ENCODE measurements at places on chromosomes 13 and 19.

DNA sequence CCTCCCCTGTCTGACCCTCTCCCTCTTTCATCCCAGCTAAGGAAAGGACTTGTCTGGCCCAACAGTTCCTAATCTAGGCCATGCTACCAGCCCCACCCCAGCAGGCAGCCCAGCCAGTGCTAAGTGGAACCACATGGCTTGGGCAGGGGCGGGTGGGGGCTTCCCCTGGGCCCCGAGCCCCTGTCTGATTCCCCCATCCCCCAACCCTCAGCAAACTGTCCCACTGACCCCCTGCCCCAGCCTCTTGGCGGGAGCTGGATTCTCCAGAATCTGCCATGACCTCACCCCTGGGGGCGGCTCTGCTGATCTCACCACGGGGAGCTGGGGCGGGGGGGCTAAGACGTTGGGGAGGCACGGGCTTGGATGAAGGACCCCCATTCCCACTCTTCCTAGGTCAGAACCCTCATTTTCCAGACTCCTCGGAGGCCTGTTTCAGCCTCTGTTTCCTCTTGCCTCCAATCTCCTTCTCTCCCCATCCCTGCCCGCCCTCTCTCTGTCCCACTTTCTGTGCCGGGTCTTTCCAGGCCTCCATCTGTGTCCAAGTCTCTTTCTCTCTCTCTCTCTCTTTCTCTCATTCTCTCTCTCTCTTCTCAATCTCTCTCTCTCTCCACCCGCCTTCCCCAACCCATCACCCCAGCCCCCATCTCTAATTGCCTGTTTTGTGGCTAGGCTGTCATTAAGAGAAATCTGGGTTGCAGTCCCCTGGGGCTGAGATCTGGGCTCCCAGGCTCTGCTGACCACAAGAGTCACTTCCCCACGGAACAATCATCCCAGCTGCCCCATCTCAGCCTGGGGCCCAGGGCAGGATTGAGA lies 2.7 kb downstream of the COL5A3 start:
- DNase-seq, result no peak

DNA sequence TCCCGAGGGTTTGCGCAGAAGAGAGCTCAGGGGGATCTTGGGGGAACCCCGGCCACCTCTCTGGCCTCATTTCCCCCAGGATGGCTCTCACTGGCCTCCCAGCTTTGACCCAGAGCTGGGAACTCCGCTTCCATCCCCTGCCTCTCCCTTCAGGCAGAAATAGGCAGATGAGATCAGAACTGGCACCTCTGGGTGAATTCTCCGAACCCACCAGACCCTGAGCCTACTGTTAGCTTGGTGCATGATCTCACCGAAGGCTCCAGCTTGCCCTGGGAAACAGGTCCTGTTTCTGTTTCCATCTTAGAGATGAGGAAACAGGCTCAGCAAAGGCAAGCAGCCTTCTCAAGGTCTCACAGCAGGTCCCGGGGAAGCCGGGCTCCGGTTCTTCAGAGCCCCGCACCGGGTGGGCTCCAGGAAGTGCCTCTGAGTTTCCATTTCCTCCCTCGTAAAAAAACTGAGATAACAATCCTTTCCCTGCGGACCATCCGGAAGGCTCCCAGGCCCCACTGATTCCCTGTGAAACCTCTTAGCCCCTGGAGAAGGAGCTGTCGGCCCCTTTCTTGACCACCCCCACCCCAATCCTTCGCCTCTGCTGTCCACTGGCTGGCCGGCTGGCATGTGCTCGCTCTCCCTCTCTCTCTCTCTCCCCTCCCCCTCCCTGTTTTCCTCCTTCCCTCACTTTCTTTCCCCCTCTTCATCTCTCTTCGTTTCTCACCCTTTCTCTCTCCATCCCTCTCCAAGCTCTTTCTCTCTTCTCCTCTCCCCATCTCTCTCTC lies 2.1 kb downstream of the NECTIN2 start:
- DNase-seq, result peak; percentile 76

- DNase-seq, result peak; percentile 23
Measured at GRCh38 chr13:97004096-97004876, 10.0 kb upstream of the OXGR1 start.

GRCh38 chr19:49084206-49085019 lies 838 bp upstream of the SNRNP70 start:
- DNase-seq, result no peak

DNA sequence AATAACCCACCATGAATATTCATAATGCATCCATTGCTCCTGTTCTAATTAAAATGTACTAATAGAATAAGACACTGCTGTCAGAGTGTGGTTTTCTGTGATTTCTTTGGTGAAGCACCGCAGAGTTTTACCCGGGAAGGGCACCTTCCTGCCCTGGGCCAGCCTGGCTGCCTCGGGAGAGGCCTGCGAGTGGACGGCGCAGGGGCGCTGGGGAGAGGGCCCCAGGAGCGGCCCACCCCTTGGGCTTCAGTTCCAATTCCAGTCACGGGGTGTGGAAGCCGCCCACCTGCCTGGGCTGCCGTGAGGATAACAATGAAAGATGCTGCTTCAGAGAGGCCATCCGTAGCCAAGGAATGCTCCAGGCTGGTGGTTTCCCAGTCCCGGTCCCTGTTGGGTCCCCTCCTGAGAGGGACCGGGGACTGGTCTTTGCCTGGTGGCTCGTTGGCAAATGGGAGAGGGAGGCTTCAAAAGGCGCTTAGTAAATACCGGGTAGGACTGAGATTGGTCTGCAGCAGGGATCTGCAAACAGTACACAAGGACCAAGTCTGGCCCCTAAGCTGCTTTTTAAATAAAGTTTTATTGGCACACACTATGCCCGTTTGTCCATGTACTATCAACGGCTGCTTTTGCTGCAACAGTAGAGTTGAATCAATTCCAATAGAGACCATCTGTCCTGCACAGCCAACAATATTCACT lies 18.0 kb downstream of the TCF3 start:
- no peak for DNase-seq

- no peak for DNase-seq
Measured at GRCh38 chr19:46626446-46626845, 1.6 kb upstream of the PTGIR start.

DNA sequence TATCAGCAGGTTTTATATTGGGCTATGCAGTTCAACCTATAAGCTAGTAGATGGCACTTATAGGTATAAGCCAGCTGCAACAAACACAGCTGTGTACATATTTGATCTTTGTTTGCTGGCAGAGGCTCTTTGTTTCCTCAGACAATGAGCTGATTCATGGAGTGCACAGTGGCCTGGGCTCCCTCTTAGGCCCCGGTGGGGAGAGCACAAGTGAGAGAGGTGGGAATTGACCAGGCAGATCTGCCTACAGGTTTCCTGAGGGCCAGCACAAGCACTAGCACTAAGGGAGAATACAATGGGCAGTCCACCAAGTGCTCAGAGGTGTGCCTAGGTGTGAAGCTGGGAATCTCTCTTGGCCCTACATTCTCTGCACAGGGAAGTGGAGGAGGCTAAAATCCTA lies 1390.7 kb downstream of the SLITRK5 start:
- DNase-seq, result no peak

DNA sequence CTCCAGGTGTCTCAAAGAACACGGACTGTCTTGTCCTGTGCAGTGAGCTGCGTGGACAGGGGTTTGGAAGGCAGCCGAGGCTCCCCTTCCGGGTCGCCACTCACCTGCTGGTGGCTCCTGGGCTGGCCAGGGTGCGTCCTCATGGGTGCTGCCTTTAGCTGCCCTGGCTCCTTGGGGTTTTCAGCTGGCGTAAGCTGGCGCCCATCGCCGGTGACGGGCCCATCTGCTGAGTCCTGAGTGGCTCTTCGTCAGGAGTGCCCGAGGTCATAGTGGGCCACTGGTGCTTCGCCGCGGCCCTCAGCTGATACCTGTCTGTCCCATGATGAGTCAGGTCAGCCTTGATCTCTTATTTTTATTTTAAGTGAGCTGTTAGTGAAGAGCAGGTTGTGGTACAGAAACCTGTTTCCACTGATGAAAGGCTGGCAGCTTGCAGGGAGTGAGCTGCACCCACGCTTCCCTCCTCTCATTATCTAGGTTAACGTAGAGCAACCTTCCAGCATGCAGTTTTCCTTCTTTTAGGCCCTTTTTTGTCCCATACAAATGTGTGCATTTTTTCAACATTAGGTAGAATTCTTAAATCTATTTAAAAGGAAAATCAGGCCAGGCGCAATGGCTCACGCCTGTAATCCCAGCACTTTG lies 18.4 kb downstream of the EPN1 start:
- no peak for DNase-seq

DNA sequence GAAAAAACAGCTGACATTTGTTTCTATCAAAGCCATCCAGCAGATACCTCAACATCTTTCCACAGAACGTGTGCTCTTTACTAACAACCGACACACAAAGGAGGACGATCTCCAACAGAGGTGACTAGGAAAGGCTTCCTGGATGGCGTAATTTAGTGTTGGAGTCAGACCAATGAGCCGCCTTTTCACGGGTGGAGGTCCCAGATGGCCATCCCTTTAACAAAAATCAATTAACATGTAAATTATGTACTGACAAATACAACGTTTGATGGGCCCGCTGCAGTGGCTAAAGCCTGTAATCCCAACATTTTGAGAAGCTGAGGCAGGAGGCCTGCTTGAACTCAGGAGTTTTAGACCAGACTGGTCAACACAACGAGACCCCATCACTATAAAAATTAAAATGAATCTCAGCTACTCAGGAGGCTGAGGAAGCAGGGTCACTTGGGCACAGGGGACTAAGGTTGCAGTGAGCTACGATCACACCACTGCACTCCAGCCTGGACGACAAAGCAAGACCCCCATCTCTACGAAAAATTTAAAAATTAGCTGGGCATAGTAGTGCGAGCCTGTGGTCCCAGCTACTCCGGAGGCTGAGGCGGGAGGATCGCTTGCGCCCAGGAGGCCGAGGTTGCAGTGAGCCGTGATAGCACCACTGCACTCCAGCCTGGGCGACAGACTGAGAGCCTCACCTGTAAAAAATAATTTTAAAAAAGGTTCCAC lies 1.2 kb upstream of the DPY19L3 start:
- no peak for DNase-seq

DNA sequence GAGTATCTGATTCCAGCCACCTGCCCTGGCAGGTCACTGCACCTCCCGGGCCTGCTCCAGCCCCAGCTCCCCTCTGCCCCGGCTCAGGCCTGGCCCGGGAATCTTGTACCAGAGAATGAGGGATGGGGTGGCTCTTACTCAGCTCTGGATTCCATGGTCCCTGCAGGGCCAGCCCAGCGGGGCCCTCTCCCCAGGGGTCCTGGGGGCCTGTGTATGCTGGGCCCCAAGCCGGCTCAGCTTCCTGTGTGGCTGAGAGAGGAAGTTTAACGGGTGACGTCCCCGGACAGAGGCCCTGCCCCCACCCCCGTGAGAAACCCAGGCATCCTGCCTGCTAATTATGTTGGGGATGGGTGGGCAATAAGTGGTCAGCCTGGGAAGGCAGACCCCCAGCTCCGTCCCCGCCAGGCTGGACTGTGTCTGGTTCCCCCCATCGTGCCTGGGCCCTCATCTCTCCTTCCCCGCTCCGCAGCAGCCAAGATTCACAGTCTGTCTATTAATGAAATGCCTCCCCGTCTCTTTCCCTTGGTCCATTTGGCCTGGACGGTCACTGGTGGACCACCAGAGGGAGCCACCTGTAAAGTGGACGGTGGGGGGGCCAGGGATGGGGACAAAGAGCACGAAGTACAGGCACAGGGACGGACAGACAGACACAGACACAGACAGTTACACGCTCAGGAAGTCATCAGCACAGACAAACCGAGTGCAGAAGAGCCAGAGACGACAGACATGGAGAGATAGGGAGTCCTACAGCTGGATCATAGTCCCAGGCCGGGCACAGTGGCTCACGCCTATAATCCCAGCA lies at the start of gene DENND1C:
Gene DENND1C (minus strand): TSS at position 247 of the 802 bp plus-strand sequence. CDS start 92 bp downstream, at position 155.
- peak; percentile 19 for DNase-seq

- DNase-seq, result no peak
Measured at GRCh38 chr13:33259296-33259695, 26.3 kb downstream of the STARD13 start.

GRCh38 chr13:40653527-40654318 lies 12.7 kb downstream of the FOXO1 start:
- no peak for DNase-seq

GRCh38 chr13:26485786-26486185 lies 71.7 kb upstream of the WASF3 start:
- no peak for DNase-seq

- no peak for DNase-seq
Measured at GRCh38 chr13:74883834-74884233, 598.1 kb downstream of the TBC1D4 start.

DNA sequence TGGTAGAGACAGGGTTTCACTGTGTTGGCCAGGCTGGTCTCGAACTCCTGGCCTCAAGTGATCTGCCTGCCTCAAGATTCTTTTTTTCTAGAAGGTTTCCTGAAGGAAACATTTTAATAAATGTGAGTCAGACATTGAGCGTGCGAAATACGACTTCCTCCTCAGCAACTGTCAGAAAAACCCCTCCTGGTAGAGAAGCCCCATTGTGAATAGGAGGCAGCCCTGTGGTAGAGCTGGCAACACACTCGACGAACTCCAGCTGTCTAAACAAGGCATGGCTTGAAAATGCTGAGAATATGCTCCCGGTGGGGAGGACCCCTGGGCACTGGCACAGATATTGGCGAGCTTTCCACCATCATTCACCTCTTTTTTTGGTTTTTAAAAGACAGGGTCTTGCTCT lies 9.8 kb downstream of the ZNF333 start:
- DNase-seq, result no peak

- peak; percentile 52 for DNase-seq
Measured at GRCh38 chr13:46866150-46866549, 30.7 kb downstream of the HTR2A start.

GRCh38 chr19:46698395-46699321 lies 18.3 kb downstream of the PRKD2 start:
- DNase-seq, result no peak

DNA sequence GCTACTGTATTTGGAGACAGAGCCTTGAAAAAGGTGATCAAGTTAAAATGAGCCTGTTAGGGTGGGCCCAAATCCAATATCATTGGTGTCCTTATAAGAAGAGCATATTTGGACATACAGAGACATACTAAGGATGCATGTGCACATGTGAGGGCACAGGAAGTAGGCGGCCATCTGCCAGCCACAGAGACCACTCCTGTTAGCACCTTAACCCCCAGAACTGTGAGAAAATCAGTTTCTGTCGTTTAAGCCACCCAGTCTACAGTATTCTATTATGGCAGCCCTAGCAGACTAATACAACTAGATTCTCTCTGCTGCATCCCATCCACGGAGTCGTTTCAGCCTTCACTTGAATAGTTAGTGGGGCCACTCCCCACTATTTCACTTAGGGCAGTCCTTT lies 39.4 kb upstream of the DGKH start:
- DNase-seq, result no peak

GRCh38 chr13:41938918-41939317 lies 22.0 kb downstream of the VWA8 start:
- no peak for DNase-seq

DNA sequence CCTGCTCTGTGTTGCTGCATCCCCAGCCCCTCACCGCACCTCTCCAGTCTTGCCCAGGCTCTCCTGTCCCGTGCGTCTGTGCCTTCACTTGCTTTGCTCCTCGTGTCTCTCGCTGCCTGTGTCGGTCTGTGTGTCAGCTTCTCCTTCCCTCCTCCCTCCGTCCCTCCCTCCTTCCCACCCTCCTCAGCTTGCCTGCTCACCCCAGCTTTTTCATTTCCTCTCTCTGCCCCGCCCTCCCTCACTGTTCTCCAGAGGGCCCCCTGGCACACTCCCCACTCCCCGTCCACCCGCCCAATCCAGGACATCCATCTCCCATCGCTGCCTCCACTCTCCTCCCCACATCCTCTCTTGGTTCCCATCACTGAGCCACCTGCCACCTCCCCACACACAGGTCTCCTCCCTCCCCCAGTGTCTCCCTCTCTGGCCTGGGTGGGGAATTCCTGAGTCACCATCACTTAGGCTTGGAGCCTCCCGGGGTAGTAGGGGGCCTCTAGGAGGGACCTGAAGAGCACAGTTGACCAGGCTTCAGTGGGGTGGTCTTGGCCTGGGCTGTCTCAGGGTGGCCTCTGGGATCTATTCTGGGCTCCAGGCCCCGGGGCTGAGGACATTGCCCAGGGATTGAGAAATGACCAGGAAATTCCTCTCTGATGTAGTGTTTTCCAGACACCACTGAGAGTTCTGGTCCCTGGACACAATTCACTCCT lies at the start of gene PTGIR:
Gene PTGIR (minus strand): TSS at position 132 of the 704 bp plus-strand sequence. CDS start 864 bp downstream, outside the sequence.
- DNase-seq, result no peak

Measured in kidney tubule cell (primary cell).